T-cell (primary cell): ENCODE measurements at places on chromosomes 12 and 14.

- no peak overlapping the region for H3K27ac ChIP-seq
- H3K4me3 ChIP-seq, result no peak overlapping the region
- no peaks in the 10 kb centered on the region for H3K4me1 ChIP-seq
- no peaks in the 10 kb centered on the region for H3K36me3 ChIP-seq
- no peaks in the 10 kb centered on the region for H3K27me3 ChIP-seq
Observed at GRCh38 chr14:23638414-23639047, 2.4 kb downstream of the DHRS2 start.

DNA sequence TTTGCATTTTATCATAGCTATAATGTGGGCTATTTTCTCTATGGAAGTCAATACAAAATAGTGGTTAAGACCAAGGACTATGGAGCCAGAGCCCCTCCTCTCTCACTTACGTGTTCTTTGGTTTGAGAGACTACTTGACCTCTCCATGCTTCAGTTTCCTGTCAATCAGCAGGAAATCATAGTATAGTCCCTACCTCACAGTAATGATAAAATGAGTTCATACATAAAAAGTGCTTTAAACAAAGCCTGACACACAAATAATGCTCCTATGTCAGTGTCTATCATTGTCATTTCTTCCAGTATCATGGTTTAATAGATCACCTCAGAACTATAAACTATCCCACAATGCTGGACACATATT lies 90.4 kb downstream of the MED13L start:
- H3K4me3 ChIP-seq, result no peak overlapping the region
- peaks cover 34% of the 10 kb centered on the region for H3K4me1 ChIP-seq
- H3K27me3 ChIP-seq, result no peaks in the 10 kb centered on the region

DNA sequence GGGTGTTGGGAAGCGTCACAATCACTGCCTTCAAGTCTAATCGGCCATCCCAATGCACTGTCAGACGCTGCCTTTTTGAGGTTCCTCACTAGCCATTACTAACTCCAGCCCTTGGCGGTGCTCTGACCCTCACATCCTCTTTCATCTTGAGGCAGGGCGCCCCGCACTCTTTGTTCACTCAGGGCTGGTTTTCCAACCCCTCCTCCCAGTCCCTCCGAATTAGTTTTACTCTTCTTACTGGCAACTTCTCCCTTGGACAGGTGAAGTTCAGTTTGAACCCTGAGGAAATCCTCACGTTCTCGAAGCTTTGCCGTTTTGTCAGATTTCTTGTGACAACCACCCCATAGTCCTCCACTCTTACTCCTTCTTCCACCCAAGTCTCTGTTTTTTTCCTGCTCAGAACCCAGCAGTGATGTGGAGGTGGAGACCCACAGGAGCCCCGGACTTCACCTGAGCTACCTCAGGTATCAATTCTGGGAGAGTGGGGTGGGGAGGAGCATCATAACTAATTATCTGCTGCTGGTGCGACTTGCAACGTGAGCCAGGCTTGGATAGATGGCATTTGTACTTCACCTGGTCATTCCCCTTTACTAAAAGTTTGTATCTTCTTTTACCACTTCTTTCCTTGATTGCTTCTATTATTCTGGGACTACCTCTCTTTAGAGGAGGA lies 757 bp downstream of the ZC3H10 start:
- no peak for DNase-seq
- peak overlapping the region; percentile 86 for H3K27ac ChIP-seq
- peaks cover 11% of the 10 kb centered on the region for H3K4me1 ChIP-seq
- H3K27me3 ChIP-seq, result no peaks in the 10 kb centered on the region

GRCh38 chr12:6361834-6362233 lies 13.5 kb downstream of the SCNN1A start:
- peaks cover 14% of the 10 kb centered on the region for H3K4me1 ChIP-seq
- no peaks in the 10 kb centered on the region for H3K36me3 ChIP-seq
- no peaks in the 10 kb centered on the region for H3K27me3 ChIP-seq
- H3K4me3 ChIP-seq, result peak overlapping the region; percentile 23
- DNase-seq, result no peak

DNA sequence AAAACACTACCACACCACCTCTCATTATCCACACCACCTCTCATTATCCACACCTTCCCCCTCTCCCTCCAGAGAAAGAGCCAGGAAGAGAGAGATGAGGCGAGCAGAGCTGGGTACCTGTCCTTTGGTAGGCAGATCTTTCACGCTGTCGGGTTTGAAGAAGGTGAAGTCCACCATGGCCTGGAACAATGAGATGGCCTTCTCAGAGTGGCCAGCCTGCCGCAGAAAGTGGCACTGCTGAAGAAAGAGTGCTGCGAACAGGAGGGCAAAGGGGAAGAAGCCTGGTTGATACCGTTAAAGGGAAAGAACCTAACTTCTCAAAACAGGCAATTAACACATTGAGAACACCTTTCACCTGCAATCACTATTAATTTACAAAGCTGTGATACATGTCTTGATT lies 30.6 kb downstream of the NRDE2 start:
- H3K4me3 ChIP-seq, result no peak overlapping the region
- peaks cover 9% of the 10 kb centered on the region for H3K36me3 ChIP-seq
- peaks cover 2% of the 10 kb centered on the region for H3K4me1 ChIP-seq
- H3K27ac ChIP-seq, result no peak overlapping the region
- no peak for DNase-seq
- no peaks in the 10 kb centered on the region for H3K27me3 ChIP-seq

GRCh38 chr14:37168721-37169120 lies 3.7 kb downstream of the SLC25A21 start:
- H3K36me3 ChIP-seq, result no peaks in the 10 kb centered on the region
- no peak overlapping the region for H3K27ac ChIP-seq
- peaks cover 13% of the 10 kb centered on the region for H3K27me3 ChIP-seq
- DNase-seq, result no peak
- no peak overlapping the region for H3K4me3 ChIP-seq

DNA sequence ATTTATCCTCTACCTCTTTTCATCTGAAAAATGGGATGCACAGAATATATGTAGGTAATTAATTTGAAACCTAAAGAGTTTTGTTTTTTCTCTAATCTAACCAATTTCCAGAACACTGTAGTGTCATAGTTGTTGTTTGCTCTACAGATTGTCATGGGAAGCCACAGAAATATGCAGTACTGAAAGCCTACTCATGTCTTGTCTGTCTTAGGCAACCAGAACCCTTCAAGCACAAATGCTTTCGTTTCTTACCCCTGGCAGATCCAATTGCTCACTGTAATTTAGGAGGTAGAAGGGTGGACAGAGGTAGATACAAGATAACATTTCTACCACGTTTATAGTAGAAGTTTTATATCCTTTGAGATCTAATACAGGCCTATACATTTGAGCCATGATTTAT lies 330.2 kb upstream of the NOVA1 start:
- no peak overlapping the region for H3K4me3 ChIP-seq
- no peak overlapping the region for H3K27ac ChIP-seq
- no peak for DNase-seq

- no peaks in the 10 kb centered on the region for H3K4me1 ChIP-seq
- no peak for DNase-seq
- no peaks in the 10 kb centered on the region for H3K36me3 ChIP-seq
- H3K27me3 ChIP-seq, result no peaks in the 10 kb centered on the region
Observed at GRCh38 chr12:38544330-38545066, 227.9 kb downstream of the ALG10B start.

DNA sequence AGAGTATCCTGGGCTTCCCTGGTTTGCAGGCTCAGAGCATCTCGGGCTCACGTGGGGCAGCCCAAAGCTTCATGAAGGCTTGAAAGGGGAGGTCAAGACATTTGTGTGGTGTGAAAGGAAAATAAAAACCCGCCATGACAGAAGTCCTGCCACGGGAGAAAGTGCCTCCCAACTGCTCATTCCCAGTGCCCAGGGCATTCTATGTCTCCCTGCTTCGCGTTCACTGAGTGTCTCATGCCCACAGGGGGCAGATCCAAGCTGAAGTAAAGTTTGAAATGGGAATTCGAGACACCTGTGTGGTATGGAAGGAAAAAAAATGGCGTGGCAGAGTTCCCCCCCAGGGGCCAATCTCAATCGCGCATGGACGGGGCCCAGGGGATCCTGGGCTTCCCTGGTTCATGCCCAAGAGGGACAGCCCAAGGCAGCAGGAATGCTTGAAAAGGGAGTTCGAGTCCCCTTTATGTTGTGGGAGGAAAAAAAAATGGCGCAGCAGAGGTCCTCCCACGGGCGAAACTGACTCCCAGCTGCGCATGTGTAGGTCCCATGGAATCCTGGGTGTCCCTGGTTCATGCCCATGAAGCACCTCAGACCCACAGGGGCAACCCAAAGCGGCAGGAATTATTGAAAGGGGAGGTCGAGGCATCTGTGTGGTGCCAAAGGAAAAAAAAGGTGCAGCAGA lies 576.7 kb downstream of the ALG10 start:
- no peaks in the 10 kb centered on the region for H3K36me3 ChIP-seq
- no peaks in the 10 kb centered on the region for H3K4me1 ChIP-seq
- H3K27ac ChIP-seq, result no peak overlapping the region
- no peak for DNase-seq

- H3K27ac ChIP-seq, result no peak overlapping the region
- peaks cover 58% of the 10 kb centered on the region for H3K36me3 ChIP-seq
- no peaks in the 10 kb centered on the region for H3K4me1 ChIP-seq
- H3K27me3 ChIP-seq, result no peaks in the 10 kb centered on the region
- no peak overlapping the region for H3K4me3 ChIP-seq
Observed at GRCh38 chr12:123754041-123754772, 7.9 kb upstream of the DNAH10 start.

DNA sequence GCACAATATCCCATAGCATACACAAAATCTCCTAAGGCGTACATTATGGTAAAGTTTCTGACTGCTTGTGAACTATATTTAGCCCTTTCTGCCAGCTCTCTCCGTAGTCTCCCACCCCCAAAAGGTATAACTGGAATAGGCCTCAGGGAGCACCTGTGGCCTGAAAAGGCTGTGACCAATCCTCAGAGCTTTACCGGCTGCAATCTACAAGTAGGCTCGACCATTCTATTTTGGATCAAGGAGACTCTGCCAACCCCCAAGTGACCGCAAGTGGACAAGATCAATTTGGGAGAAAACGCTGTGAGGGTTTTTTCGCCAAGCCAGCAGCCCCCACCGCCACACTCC lies 1.2 kb downstream of the PPTC7 start:
- no peaks in the 10 kb centered on the region for H3K27me3 ChIP-seq
- H3K36me3 ChIP-seq, result no peaks in the 10 kb centered on the region
- peak overlapping the region; percentile 96 for H3K4me3 ChIP-seq
- DNase-seq, result no peak
- peaks cover 70% of the 10 kb centered on the region for H3K4me1 ChIP-seq

GRCh38 chr12:77401770-77402081 lies 336.4 kb upstream of the E2F7 start:
- H3K27ac ChIP-seq, result no peak overlapping the region
- H3K4me3 ChIP-seq, result no peak overlapping the region
- no peaks in the 10 kb centered on the region for H3K4me1 ChIP-seq
- no peak for DNase-seq
- H3K36me3 ChIP-seq, result no peaks in the 10 kb centered on the region

DNA sequence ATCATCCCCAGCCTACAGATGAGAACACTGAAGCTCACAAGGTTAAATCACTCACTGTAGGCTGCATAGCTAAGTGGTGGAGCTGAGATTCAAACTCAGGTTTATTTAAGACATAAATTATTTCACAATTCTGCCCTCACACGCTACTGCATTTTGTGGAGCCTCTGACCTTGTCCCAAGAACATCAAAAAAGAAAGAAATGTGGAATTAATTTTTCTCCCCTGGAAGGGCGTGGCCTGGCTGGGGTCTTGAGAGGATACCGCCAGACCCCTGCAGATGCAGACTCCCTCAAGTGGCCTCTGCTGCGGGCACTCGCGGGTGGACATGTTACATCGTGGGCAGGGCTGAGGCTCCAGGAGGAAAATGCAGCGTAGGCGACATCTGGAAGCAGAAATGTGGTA lies 40.6 kb downstream of the LTBP2 start:
- no peaks in the 10 kb centered on the region for H3K27me3 ChIP-seq
- no peak overlapping the region for H3K27ac ChIP-seq
- no peak overlapping the region for H3K4me3 ChIP-seq
- peaks cover 39% of the 10 kb centered on the region for H3K4me1 ChIP-seq
- no peaks in the 10 kb centered on the region for H3K36me3 ChIP-seq
- DNase-seq, result no peak

GRCh38 chr12:130521375-130522124 lies 183.9 kb downstream of the PIWIL1 start:
- no peak for DNase-seq
- no peaks in the 10 kb centered on the region for H3K4me1 ChIP-seq
- H3K4me3 ChIP-seq, result no peak overlapping the region
- H3K27me3 ChIP-seq, result peaks cover 31% of the 10 kb centered on the region
- no peak overlapping the region for H3K27ac ChIP-seq

- H3K27ac ChIP-seq, result no peak overlapping the region
- H3K4me1 ChIP-seq, result peaks cover 6% of the 10 kb centered on the region
- DNase-seq, result no peak
- peaks cover 11% of the 10 kb centered on the region for H3K27me3 ChIP-seq
- no peak overlapping the region for H3K4me3 ChIP-seq
- no peaks in the 10 kb centered on the region for H3K36me3 ChIP-seq
Observed at GRCh38 chr14:64654901-64655300, 49.3 kb upstream of the PLEKHG3 start.

DNA sequence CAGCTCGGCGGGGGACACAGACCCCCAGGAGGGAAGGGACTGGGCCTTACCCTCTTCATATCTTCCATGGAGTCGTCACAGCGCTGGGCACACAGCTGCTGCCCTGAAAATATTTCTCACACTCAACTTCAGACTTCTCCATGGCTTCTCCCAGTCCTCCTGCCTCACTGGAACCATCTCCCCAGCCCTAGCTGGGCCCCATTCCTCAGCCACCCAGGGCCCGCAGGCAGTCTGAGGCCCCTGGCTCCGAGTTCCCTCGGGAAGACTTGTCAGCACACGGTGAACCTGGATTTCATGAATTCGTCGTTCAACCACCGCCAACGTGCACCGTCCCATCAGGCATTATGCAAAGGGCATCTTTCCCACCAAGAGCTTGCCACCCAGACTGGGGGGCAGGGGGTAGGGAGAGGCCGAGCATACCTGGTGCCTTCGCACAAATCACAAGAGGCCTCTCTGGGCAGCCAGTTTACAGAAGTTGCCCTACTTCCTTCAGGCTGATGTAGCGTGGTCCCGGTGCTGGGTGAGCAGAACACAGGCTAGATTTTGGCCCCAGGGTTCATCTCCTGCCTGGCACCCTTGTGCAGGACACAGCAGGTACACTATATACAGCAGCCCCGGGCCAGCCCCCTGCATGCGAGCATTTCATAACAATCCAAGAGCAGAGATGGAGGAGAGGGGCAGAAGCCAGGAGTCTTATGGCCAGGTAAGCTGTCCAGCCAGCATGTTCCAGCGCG lies 44.2 kb downstream of the LTBP2 start:
- H3K36me3 ChIP-seq, result no peaks in the 10 kb centered on the region
- no peak overlapping the region for H3K27ac ChIP-seq
- H3K27me3 ChIP-seq, result peaks cover 53% of the 10 kb centered on the region
- no peak overlapping the region for H3K4me3 ChIP-seq

GRCh38 chr14:89123215-89123614 lies 293.8 kb downstream of the FOXN3 start:
- no peaks in the 10 kb centered on the region for H3K36me3 ChIP-seq
- DNase-seq, result no peak
- H3K4me1 ChIP-seq, result no peaks in the 10 kb centered on the region
- H3K27ac ChIP-seq, result no peak overlapping the region
